ENCODE measurements at places on chromosomes 4 and X. TPM values are rescaled to one million over a fixed set of nuclear protein-coding genes. Genes with fewer than 3 reads are reported as not detected.

The CYTL1 gene
- total RNA-seq, result 1.2 TPM

- no peaks in the 10 kb centered on the region for H3K36me3 ChIP-seq
- no peaks in the 10 kb centered on the region for H3K4me1 ChIP-seq
- H3K4me3 ChIP-seq, result no peak overlapping the region
These were observed 136.3 kb upstream of the SMAD1 start for GRCh38 chr4:145345401-145345800.

DNA sequence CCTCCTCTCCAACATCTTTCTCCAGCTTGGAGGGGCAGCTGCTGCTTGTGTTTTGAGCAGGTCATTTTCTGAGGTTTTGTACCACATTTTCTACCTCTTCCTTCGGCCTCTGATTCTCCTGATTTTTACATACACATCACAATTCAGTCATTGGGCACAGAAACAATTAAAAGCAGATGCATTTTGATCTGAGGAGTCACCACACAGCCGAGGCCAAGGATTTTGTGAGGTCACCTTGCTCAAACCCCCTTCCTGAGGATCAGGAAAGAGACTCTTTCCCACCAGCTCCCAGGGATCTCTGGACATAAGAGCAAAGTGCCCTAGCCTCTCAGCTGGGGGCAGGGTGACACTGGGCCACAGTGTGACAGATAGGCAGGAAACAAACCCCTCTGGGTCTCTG lies 5.4 kb upstream of the FATE1 start:
- DNase-seq, result no peak
- no peaks in the 10 kb centered on the region for H3K4me1 ChIP-seq
- H3K4me3 ChIP-seq, result no peak overlapping the region
- H3K27me3 ChIP-seq, result peaks cover 7% of the 10 kb centered on the region
- no peaks in the 10 kb centered on the region for H3K36me3 ChIP-seq

- H3K4me3 ChIP-seq, result peak overlapping the region; percentile 99
- H3K27ac ChIP-seq, result peak overlapping the region; percentile 100
- DNase-seq, result no peak
- peaks cover 29% of the 10 kb centered on the region for H3K4me1 ChIP-seq
- no peaks in the 10 kb centered on the region for H3K27me3 ChIP-seq
- H3K36me3 ChIP-seq, result peaks cover 7% of the 10 kb centered on the region
These were observed 1.8 kb downstream of the USP11 start for GRCh38 chrX:47234583-47234982.

DNA sequence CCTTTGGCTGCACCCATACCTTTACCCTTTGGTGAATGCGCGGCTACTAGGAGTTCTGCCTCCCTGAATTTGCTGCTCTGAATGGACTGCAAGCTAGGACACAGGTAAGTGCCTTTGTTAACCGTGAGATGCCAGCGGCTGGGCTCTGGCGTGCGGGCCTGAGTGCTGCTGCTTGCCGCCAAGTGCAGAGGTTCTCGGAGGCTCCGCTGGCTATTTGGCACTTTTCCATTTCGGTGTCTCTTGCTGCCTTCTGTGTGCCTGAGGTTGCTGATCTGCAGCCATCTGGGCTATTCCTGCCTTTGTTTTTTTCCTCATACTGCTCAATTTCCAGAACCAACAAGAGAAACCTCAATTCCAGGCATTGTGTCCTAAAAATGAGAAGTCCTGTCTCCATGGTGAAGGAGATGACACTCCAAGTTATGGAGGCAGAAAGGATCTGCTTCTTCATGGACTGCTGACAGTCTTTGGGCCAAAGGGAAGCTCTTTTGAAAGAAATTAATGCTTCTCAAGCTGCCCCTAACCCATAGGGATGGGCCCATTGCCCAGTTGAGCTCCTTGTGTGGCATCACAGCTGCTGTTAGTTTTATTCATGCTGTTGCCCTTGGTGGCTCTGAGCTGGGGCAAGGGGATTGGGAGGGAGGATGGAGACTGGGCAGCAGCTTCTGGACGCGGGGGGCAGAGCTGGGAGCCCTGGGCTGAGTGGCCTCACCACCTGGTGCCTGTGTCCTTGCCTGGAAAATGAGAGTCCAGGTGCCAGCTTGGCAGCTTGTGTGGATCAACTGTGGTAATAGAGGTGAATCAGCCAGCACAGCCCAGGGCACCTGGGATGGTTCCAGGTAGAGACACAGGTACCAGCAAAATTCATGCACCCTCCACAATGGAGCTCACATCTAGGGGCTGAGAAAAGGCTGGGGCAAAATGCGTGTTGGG lies 3.8 kb upstream of the TBC1D14 start:
- H3K4me1 ChIP-seq, result peaks cover 20% of the 10 kb centered on the region
- no peak overlapping the region for H3K4me3 ChIP-seq
- no peaks in the 10 kb centered on the region for H3K36me3 ChIP-seq
- H3K27ac ChIP-seq, result peak overlapping the region; percentile 37
- peaks cover 12% of the 10 kb centered on the region for H3K27me3 ChIP-seq
- DNase-seq, result no peak

GRCh38 chrX:44903830-44904530 lies 31.0 kb downstream of the KDM6A start:
- no peak for DNase-seq
- H3K27ac ChIP-seq, result peak overlapping the region; percentile 33
- H3K4me1 ChIP-seq, result peaks cover 20% of the 10 kb centered on the region
- peaks cover 4% of the 10 kb centered on the region for H3K36me3 ChIP-seq
- H3K4me3 ChIP-seq, result no peak overlapping the region
- H3K27me3 ChIP-seq, result no peaks in the 10 kb centered on the region

Data from progenitor cell of endocrine pancreas (in vitro differentiated cells).